ENCODE measurements at places on chromosomes 5 and 9.

- DNase-seq = peak; percentile 77
Measured at GRCh38 chr5:61631438-61631941, 299.4 kb downstream of the ZSWIM6 start.

DNA sequence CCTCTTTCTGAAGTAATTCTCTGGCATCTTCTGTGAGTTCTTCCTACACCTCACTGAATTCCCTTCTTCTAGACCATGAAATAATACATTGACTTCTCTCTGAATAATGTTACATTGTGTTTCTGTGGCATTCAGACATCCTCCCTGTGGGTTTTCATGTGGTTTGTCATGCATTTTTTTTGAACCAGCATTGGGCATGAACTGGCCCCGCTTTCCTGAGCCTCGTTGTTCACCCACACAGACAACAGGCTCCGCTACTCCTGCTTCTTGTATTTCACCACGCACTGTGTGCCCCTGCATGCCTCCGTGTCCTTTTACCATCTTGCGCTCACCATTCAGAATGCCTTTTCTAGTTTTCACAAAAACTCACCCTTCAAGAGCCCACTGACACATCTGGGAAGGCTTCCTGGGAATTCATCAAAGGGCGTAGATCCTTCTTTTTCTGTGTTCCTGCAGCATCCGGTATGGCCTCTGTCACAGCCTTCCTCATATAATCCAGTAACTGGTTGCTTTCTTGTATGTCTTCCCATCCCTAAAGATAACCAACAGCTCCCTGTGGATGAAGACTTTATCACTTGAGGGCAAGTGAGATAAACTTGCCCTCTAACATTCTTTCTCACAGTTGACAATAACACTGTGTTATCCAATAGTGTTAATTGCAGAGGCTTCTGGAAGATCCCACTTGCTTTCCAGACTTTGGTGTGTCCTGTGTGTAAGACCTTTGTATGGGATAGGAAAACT lies 51.5 kb upstream of the ADAMTSL1 start:
- DNase-seq = no peak

- no peak for DNase-seq
Measured at GRCh38 chr5:78716206-78716605, 67.6 kb upstream of the LHFPL2 start.

DNA sequence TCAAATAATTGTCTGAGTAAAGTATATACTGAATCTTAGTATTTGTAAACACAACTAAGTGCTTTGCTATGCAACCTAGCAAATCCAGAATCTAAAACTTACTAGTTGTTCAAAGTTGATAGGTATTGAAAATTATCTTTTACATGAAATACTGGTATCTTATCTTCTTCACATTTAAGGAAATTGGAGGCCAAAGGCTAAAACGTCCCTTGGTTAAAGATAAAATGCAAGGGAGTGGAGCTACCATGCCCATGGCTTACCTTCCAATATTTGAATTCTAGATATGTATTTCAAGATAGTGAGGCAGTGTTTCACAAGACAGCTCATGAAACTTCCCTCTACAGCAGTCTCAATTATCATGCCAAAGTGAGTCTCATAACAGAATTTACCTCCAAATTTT lies 373.5 kb downstream of the KIAA0825 start:
- DNase-seq = no peak

- no peak for DNase-seq
Measured at GRCh38 chr9:89975630-89976029, 370.8 kb downstream of the GADD45G start.

DNA sequence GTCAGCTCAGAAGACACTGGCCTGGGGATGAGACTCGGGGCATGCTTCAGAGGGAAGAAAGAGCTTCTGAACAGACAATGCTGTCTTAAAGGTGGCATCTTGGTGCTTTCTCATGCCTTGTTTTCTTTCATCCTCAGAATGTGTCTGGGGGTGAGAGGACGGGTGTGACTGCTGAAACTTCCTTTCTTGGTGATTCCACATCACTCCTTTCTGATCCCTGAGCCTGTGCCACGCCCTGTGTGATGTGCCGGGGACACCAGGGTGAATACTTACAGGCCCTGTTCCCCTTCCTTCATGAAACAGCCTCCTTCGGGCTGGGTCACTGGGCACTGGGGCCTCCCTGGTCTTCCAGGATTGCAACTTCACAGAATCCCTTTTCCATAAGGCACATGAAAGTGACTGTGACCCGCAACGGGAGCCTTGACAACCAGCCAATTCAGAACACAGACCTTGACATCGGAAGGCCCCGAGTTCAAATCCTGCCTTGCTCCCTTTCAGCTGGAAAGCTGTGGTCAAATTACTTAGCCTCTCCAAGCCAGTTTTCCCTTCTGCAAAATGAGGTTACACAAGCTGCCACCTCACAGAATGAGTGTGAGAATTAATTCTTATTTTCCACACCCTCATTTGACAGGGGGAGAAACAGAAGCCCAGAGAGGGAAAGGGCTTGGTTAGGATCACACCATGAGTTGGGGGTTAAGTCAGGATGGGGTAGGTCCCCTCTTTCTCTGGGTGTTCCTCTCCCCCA lies 44.1 kb upstream of the IL17B start:
- no peak for DNase-seq

- no peak for DNase-seq
Measured at GRCh38 chr9:98087420-98088354, 31.2 kb downstream of the NANS start.

DNA sequence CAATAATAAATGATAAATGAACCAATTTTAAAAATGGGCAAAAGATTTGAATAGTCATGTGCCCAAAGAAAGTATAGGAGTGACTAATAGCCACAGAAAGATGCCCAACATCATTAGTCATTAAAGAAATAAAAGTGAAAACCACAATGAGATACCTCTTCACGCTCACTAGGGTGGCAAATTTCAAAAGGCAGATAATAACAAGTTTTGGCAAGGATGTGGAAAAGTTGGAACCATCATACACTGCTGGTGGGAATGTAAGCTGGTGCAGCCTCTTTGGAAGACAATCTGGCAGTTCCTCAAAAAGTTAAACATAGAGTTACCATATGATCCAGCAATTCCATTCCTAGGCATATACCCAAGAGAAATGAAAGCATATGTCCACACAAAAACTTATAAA lies 1819.8 kb downstream of the MAT2B start:
- no peak for DNase-seq

GRCh38 chr9:126123927-126124326 lies 202.7 kb upstream of the MVB12B start:
- DNase-seq = no peak

- no peak for DNase-seq
Measured at GRCh38 chr5:3599226-3600105, 3.8 kb downstream of the IRX1 start.

DNA sequence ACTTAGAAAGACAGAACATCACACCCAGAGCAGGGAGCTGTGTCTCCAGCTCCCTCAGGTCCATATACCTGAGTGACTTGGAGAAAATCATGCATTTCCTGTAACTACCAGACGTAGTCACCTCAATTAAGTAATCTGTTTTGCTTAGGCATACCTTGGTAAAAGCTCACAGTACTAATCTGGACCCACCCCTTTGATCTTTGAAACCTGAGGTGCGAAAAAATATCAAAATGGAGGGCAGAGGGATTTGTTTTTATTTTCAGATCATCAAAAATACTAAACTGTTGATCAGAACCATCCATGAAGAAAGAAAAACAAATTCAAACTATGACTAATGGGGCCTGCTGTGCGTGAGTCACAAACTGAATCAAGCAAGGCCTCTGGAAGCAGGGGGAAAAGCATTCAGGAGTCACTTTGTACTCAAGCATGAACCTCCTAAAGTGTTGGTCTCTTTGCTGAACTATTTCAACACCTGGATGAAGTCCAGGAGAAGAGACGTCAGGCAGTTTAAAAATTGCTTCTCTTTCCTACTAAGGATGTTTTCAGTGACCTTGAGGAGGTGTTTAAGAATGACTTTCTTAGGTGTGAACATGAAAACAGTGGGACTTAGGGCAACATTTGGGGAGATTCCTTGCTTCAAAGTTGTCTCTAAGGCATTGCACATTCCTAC lies 76.3 kb downstream of the MUSK start:
- DNase-seq = no peak

DNA sequence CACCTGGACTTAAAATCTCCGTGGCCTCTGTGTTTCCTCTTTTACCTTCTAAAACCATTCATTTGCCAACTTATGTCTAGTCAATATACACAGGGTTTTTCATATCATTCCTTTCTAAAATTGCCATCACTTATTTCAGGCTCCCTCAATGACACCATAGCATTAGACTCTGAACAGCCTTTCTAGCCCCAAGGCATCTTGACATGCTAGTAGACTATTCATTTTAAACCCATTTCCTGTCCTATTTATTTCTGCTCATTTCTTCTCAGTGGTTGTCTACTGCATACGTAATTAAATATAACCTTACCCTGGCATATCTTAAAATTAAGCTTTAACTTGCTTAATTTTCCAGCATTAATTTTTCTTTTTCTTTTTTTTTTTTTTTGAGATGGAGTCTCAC lies 83.2 kb downstream of the PHAX start:
- DNase-seq = no peak

- DNase-seq = peak; percentile 29
Measured at GRCh38 chr5:73282383-73282782, 109.4 kb downstream of the TMEM174 start.

DNA sequence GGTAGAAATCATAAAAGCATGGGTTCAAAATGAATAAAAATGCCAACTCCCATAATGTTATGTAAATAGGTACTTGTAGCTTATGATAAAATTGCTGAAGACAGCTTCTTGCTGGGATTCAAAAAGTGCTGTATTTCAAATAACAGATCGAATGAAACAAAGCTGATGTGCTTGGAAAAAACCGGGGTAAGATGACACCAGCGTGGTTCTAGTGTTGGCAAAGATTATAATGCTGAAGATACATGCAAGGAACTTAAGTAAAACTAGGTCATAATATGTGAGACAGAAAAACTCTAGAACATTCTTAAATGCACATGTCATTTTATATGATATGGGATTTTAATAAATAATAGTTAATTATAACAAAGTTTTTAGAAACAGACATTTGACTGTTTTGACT lies 44.4 kb upstream of the APC start:
- no peak for DNase-seq

GRCh38 chr5:133642153-133642722 lies 29.9 kb upstream of the FSTL4 start:
- DNase-seq = no peak

DNA sequence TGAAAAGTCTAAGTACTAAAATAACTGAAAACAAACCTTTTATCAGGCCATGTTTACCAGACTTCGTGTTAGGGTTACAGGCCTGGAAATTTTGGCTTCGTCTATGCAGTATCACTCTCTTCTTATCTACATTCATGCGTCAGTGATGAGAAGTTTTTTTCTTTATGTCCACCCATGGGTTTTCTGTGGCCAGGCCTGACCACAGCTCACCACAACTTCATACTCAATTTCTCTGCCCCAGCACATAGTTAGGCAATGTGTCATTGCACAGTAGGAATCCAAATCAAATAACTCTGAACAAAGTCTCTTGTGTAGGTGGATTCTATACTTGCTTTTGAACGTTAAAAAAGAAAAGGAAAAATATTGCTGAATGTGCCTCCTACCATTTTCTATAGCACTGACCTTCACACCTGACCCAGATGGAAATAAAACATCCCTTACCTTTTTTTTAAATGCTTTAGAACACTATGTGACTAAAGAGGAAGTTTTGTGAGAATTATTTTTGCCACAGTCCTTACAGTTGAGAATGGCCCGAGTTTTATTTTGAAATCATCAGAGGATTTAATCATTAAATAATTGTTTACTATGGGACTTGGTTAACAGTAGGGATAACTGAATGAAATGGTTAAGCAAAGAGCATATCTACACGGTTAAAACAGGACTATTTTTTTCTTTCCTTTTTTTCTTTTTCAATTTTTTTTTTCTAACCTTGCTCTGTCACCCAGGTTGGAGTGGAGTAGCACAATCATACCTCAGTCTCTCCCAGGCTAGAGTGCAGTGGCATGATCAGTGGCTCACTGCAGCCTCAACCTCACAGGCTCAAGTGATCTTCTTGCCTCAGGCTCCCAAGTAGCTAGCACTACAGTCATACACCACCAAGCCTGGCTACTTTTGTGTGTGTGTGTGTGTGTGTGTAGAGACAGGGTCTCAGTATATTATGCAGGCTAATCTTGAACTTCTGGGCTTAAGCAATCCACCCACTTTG lies 1247.0 kb upstream of the ACO1 start:
- no peak for DNase-seq

DNA sequence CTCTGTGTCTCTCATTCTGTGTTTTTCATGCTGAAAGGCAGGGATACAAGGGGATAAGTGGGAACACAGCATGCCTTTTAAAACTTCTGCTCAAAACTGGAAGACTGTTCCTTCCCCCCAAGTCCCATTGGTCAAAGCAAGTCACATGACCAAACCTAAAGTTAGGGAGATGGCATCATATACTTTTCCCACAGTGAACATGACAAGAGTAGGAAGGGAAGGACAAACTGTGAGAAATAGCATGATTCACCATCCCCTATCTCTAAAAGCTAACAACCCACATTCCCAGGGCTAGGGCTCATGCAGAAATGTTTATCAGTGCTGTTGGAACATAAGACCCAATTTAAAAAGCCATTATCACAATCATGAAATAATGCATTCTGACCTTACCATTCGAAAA lies 24.2 kb upstream of the SHISAL2B start:
- DNase-seq = no peak

- DNase-seq = no peak
Measured at GRCh38 chr9:80369641-80370040, 797.9 kb downstream of the TLE4 start.

DNA sequence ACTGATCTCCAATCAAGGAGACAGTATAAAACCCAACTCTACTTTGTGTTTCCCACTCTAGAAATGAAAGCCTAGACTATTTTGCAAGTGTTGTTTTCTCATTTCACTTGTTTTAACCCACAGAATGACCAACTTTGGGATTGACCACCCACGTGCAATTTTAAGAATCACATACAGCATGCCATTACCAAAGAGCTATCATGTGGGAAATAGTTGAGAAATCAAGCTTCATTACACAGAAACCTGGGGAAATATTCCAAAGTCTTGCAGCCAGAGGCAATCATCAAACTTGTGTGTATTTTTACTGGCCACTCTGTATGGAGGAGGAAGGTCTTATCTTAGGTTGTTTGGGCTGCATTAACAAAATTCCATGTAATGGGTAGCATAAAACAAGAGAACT lies 451.4 kb upstream of the DAB2 start:
- no peak for DNase-seq
